ENCODE measurements at places on chromosomes 7 and 10. TPM values are rescaled to one million over a fixed set of nuclear protein-coding genes. Genes with fewer than 3 reads are reported as not detected.

The GBX1 gene
- polyA plus RNA-seq, result not detected

The OR9A2 gene
- not detected for polyA plus RNA-seq

The SMKR1 gene
- 0.50 TPM for polyA plus RNA-seq

The TUBAL3 gene
- not detected for polyA plus RNA-seq

The EVX1 gene
- polyA plus RNA-seq, result not detected

The HOXA5 gene
- polyA plus RNA-seq, result 5.6 TPM

The EFCAB10 gene
- 0.30 TPM for polyA plus RNA-seq

The ZNF518A gene
- polyA plus RNA-seq, result 4.5 TPM

The ANXA8L1 gene
- polyA plus RNA-seq, result 1.7 TPM

The CNTNAP2 gene
- 2.7 TPM for polyA plus RNA-seq

The PNLIPRP2 gene
- not detected for polyA plus RNA-seq

The VSTM2A gene
- polyA plus RNA-seq, result 0.05 TPM

The FGFBP3 gene
- 1.9 TPM for polyA plus RNA-seq

The ECD gene
- 14.7 TPM for polyA plus RNA-seq

The NUTM2D gene
- polyA plus RNA-seq, result 4.6 TPM

The TAS2R5 gene
- 1.5 TPM for polyA plus RNA-seq

The IDI2 gene
- polyA plus RNA-seq, result not detected

The TMEM72 gene
- polyA plus RNA-seq, result not detected

The HECW1 gene
- polyA plus RNA-seq, result 0.47 TPM

The LEP gene
- polyA plus RNA-seq, result 0.87 TPM

The CPED1 gene
- 42.1 TPM for polyA plus RNA-seq

The GCK gene
- 2.7 TPM for polyA plus RNA-seq

The GATA3 gene
- polyA plus RNA-seq, result 0.24 TPM

The ACHE gene
- 0.37 TPM for polyA plus RNA-seq

The ASB15 gene
- not detected for polyA plus RNA-seq

The SUV39H2 gene
- 5.0 TPM for polyA plus RNA-seq

The TFEC gene
- polyA plus RNA-seq, result 0.52 TPM

The LHFPL3 gene
- 0.13 TPM for polyA plus RNA-seq

The ODAD2 gene
- 1.4 TPM for polyA plus RNA-seq

The SKIDA1 gene
- 1.1 TPM for polyA plus RNA-seq

The TUBB8 gene
- polyA plus RNA-seq, result 0.10 TPM

The USP54 gene
- polyA plus RNA-seq, result 27.8 TPM

The SLC13A1 gene
- polyA plus RNA-seq, result not detected

The ZNF239 gene
- polyA plus RNA-seq, result 6.7 TPM

The CPN1 gene
- polyA plus RNA-seq, result not detected

The LDB3 gene
- 9.0 TPM for polyA plus RNA-seq

The CHRM2 gene
- polyA plus RNA-seq, result 0.06 TPM

The AP3M1 gene
- polyA plus RNA-seq, result 37.6 TPM

The RBP3 gene
- polyA plus RNA-seq, result not detected

The CYP26A1 gene
- not detected for polyA plus RNA-seq

The GET4 gene
- 7.2 TPM for polyA plus RNA-seq

The CALCR gene
- 0.25 TPM for polyA plus RNA-seq

The CLDN3 gene
- not detected for polyA plus RNA-seq

The FAM25G gene
- not detected for polyA plus RNA-seq

The CAMK2B gene
- 0.22 TPM for polyA plus RNA-seq

The PLEKHS1 gene
- not detected for polyA plus RNA-seq

The FKBP6 gene
- polyA plus RNA-seq, result 0.27 TPM

The CYREN gene
- polyA plus RNA-seq, result 24.1 TPM

The CCSER2 gene
- polyA plus RNA-seq, result 12.2 TPM

The CRYGN gene
- 0.24 TPM for polyA plus RNA-seq

The CFAP69 gene
- polyA plus RNA-seq, result 6.3 TPM
